ENCODE measurements at places on chromosomes 2 and 18.

DNA sequence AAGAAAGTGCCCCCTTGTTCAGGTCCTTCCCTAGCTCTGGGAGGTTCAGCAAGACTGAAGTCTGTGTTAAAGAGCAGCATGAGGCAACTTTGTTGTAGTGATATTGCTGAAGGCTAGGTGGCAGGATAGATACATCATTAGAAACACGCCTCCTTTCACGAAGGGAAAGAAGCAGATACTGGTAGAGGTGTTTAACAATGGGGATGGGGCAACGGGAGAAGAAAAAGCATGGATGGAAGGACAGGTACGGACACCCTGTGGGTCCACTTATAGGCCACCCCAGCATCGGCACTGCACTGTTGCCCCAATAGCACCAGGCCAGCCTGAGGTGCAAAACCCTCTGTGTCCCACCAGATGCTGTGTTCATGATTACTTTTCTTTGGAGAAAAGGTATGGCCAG lies 3.5 kb upstream of the IGFBP5 start:
- DNase-seq: no peak

- no peak for DNase-seq
These were observed 52.5 kb downstream of the ZNF236 start for GRCh38 chr18:76874642-76875389.

- no peak for DNase-seq
These were observed 117.2 kb downstream of the CTNNA2 start for GRCh38 chr2:79630060-79630459.

DNA sequence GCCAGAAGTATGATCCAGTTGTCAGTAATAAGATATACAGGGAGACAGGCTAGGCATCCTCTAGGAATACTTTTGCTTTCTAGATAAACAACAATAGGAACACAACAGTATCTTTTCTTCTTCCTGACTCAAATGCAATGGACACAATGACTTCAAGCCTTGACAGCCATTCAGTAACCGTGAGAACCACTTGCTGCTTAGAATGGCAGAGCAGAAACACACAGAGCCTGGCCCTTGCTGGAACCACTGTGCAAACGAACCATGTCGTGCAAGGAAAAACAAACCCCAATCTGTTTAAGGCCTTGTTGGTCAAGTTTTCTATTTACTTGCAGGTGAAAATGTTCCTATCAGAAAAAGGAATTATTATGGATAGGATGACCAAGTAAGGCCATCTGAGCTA lies 18.8 kb downstream of the TRIP12 start:
- DNase-seq: no peak

GRCh38 chr2:174325373-174326160 lies 9.2 kb upstream of the SP9 start:
- no peak for DNase-seq

DNA sequence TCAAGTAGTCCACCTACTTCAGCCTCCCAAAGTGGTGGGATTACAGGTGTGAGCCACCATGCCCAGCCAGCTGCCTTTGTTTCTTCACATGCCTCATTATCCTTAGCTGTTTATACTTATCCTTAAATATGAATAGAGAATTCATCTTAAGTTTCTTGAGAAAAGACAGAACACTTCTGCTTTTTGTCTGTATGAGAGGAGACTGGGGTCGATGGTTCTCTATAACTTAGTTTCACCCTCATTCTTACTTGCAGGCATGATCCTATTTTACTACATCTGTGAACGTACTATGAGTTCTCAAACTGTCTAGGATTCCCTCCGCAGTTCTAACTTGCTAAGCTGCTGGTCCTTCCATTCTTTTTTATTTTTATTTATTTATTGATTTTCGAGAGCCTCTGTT lies 20.4 kb downstream of the PPM1B start:
- DNase-seq: no peak

- DNase-seq: no peak
These were observed 658.7 kb downstream of the CNTNAP5 start for GRCh38 chr2:124683536-124684428.

DNA sequence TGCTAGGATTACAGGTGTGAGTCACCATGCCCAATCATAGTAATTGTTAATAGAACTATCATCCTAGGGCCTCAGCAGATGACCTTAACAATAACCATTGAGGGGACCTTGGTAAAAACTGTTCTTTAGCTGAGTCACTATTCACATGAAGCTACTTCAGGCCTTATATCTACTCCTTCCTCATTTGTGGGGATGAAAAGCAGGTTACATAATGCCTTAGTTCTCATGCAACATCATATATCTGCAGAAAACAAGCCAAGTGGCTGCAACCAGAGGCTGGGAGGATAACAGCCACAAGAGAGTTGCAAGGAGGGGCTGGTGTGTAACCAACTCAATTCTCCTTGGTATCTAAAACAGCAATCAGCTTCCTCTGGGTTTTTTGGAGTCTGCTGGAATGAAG lies 445.4 kb downstream of the NBAS start:
- no peak for DNase-seq

DNA sequence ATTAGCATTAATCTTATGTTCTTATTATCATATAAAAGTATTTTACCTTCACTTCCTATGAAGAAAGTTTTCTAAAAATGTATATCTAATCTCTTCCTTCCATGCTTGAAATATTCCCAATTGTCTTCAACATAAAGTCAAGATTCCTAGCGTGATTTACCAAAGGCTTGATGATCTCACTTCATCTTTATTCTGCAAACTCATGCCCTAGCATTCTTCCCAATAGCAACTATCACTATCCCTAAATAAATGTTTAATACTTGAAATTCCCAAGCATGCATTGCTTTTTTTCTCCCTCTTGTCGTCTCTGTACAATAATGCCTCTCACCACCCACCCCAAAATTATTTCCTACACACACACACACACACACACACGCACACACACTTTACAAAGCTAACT lies 125.8 kb downstream of the VWC2L start:
- DNase-seq: no peak

- DNase-seq: no peak
These were observed 139.0 kb downstream of the CELF4 start for GRCh38 chr18:37426586-37426985.

- no peak for DNase-seq
These were observed 131.7 kb downstream of the PHLPP1 start for GRCh38 chr18:62847081-62847480.

DNA sequence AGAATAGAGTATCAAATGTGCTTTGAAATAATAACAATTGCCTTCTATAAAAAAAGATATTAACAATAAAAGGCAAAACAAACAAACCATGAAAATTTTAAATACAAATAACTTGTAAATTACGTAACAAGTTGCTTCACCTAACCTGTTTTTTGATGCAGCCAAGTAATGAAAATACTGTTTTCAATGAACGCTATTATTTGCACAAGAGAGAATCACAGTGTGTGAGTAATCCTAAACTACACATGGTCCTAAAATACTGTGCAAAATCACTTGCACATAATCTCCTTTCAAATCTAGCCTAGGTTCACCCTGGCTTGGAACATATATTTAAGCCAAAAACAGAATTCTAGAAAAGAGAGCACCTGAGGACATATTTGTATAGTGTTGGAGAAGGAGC lies 98.9 kb downstream of the CCDC148 start:
- no peak for DNase-seq

GRCh38 chr2:117723888-117724434 lies 90.5 kb upstream of the DDX18 start:
- no peak for DNase-seq
